ENCODE measurements at places on chromosomes 3 and 15. TPM values are rescaled to one million over a fixed set of nuclear protein-coding genes. Genes with fewer than 3 reads are reported as not detected.

- DNase-seq, result no peak
Measured at GRCh38 chr15:86610038-86610437, 530.4 kb downstream of the AGBL1 start.

DNA sequence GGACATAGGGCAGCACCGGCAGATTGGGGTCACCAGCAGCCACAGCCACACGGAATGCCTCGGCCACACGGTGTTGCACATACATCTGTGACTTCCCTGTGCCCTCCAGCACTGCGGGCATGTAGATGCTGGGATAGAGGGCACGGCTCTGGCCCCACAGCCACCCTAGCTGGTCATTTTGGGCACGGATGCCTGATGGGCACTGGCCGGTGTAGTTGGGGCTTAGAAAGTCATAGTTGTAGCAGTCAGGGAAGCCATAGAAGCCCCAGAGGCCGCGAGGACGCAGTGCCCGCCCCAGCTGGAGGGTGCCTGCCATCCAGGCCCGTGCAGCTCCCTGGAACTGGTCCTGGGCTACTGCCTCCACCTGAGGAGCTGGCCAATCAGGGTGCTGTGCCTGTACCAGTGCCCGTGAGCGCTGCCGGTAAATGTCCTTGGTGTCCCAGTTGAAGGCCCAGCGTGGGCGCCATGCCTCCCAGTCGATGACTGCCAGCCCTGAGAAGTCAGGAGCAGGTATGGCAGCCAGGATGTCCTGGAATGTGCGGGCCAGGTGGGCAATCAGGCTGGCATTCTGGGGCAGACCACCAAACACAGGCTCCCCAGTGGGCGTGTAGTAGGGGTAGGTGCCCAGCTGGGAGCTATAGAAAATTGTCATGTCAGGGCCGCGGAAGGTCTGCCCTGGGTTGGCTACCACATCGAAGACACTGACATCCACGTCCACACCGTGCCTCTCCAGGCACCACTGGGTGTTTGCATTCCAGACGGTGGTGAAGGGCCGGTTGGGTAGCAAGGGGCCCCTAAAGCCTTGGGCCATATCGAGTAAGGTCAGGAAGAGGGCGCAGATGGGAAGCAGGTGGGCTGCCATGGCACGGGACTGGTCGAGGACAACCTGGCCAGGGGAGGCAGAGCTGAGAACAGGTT lies 1.0 kb downstream of the HYAL1 start:
- DNase-seq, result no peak

- no peak for DNase-seq
Measured at GRCh38 chr3:45960289-45960688, 17.0 kb downstream of the CXCR6 start.

DNA sequence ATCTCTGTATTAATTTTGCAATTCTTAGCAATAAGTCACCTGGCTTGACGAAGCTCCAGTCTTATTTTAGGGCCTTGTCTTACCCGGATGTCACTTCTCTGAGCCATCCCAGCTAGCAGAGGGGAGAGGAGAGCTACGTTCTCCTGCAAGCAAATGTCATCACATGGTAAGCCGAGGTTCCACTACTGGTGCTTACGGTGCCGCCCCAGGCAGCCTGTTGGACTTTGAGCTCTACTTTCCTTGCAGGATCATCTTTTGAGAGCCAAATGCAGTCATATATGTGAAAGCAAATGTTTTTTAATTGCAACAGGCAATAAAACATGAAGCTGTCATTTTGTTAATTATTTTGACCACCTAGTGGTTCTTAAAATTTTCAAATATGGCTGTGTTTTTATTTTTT lies 140.9 kb downstream of the FAM43A start:
- DNase-seq, result no peak

DNA sequence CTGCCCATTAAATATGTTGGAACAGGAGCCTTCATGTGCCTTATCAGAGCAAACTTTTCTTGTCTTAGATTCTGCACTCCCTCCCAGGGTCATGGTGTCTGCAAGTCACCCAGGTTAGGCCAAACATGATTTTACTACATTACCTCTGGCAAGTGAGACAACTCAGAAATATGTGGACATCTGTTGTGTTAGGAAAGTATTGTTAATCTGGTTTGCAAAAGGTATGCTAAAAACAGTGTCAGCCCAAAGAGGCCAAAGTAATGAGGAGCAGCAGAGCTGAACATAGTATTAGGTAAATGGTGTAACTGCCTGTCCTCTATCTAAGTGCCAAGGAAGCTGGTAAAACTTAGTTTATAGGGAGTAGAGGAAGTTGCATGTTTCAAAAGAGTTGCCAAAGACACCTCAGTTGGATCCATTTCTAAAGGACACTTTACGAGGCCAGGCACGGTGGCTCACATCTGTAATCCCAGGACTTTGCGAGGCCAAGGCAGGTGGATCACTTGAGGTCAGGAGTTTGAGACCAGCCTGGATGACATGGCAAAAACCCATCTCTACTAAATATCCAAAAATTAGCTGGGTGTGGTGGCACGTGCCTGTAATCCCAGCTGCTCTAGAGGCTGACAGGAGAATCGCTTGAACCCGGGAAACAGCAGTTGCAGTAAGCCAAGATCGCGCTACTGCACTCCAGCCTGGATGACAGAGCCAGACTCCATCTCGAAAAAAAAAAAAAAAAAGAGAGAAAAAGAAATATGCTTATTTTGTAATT lies 22.5 kb upstream of the PPIB start:
- no peak for DNase-seq

DNA sequence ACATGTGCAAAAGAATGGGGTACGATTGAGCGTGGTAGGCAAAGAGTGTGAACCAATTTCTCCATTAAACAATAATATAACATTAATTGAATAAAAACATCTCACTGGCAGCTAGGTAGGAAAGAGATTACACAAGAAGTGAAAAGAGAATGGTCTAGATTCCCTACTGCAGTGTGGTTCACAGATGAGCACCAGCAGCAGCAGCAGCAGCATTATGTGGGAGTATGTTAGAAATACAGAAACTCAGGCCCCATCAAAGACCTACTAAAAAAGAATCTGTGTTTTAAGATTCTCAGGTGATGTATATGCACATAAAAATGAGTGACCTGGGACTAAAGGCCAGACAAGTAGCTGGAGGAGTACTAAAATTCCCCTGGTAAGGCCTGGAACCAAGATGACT lies 118.2 kb downstream of the ADAM10 start:
- no peak for DNase-seq

DNA sequence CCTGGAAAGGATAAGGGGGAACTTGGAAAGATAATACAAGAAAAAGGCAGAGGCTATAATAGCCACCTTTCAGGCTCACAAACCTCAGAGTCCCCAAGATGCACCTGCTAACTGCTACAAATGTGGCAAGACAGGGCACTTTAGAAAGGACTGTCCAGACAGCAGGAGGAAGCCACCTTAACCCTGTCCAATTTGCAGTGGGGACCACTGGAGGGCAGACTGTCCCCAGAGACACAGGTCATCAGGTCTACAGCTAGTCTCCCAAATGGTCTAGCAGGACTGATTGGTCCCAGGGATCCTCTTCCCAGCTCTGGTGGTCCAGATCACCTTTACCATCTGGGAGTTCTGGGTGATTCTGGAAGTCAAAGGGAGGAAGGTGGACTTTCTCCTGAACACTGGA lies 882.5 kb upstream of the GBE1 start:
- DNase-seq, result no peak

TRANK1 gene
- 52.3 TPM for total RNA-seq

IQCH gene
- 2.2 TPM for total RNA-seq

TRPC1 gene
- total RNA-seq, result 0.73 TPM

C2CD4B gene
- not detected for total RNA-seq

NR1D2 gene
- total RNA-seq, result 2.6 TPM
